ENCODE measurements at places on chromosomes 11 and 22.

DNA sequence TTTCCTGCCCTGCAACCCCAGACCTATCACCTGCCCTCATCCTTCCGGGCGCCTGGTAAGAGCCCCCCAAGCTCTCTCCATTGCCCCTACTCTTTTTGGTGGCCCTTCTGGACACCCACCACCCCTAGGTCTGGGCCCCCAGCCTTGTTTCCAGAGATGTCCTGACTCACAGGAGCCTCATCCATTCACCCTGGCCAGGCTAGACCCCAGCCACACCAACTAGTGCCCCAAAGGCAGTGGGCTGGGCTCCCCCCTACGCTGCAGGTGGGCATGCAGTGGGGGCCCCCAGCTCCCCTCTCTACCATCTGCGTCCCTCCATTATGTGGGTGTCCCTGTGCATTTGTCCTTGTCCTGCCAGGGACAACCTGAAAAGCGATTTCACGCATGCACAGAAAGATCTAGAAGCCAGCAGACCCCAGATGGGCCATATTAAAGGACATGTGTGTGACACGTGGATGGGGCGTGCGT, 1.4 kb downstream of the MRGPRF start:
- no peak for DNase-seq

GRCh38 chr22:40486962-40487602, 116.7 kb downstream of the SGSM3 start:
- no peak for DNase-seq

- no peak for DNase-seq
Observed at GRCh38 chr11:58058276-58059006, 27.7 kb downstream of the OR6Q1 start.

DNA sequence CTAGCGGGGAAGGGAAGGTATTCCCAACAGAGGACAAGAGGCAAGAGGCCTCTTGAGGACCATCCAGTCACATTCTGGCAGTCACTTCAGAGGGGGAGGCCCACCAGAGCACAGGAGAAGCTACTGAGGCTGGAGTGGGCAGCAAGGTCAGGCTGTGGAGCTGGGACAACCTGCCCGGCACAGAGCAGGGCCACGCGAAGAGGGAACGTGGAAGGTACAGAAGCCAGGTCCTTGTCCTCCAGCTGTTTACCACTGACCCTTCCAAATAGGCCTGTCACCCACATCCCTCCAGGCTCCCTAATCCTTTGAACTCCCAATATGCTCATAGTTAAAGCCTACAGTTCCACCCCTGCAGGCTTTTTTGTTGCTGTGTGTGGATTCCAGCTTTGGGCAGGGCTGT, 76.9 kb downstream of the IGLL1 start:
- no peak for DNase-seq

GRCh38 chr22:50311606-50312351, 4.3 kb upstream of the PLXNB2 start:
- no peak for DNase-seq

DNA sequence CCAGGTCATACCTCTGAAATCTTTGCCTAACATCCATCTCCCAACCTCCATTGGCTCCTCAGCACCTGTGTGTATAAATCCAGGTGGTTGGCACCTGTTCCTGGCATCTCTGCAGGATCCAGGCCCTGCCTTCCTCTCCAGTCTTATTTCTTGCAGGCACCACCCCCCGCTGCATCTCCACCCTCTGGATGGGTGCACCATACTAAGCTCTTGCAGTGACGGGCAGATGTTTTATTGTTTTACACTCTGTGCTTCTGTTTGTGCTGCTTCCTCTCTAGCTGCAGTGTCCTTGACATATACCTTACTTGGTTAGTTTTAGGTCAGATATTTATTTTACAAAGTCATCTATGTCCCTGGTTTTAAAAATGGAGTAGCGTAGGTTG, 102.6 kb downstream of the TBC1D22A start:
- DNase-seq = no peak

- peak; percentile 45 for DNase-seq
Observed at GRCh38 chr22:39994041-39994565, 651 bp upstream of the FAM83F start.

GRCh38 chr11:110805756-110806155, 93.5 kb upstream of the ARHGAP20 start:
- DNase-seq = no peak

DNA sequence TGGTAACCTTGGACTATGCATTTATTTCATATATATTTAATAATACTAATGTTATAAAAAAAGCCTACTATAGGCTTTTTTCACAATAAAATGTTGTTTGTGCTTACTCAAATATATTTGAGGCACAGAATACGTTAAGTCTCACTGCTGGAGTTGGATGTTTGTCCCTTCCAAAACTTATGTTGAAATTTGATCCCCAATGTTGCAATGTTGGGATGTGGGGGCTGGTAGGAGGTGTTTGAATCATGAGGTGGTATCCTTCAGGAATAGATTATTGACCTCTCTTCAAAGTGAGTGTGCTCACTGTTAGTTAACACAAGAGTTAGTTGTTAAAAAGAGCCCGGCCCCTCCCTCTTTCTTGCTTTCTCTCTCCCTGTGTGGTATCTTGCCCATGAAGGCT, 1295.9 kb downstream of the JRKL start:
- no peak for DNase-seq

DNA sequence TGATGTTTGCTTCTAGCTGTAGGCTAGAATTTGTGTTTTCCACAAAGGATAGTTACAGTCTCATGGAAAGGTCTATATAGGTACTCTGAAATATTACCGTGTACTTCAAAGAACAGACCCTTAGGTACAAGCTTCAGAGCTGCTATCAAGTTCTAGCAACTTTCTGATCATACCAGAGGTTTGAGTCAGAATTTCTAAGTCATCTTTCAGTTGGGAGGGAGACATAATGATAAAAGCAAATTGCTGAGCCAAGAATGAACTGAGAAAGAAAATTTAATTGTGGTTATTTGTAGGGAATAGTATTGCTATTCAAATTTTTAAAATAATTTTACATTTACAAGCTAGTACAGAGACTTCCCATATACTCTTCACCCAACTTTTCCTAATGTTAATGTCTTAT, 19.9 kb upstream of the ME3 start:
- DNase-seq = no peak

- peak; percentile 60 for DNase-seq
Observed at GRCh38 chr22:25362215-25362882, 142.9 kb downstream of the CRYBB2 start.

- DNase-seq = peak; percentile 46
Observed at GRCh38 chr11:68841718-68842426, at the start of gene CPT1A. Gene CPT1A (minus strand): TSS chr11:68841916. CDS start chr11:68815474, 26,442 bp downstream.

GRCh38 chr22:46233231-46233630, 16.9 kb downstream of the CDPF1 start:
- DNase-seq = no peak

GRCh38 chr22:41532908-41533825, 11.1 kb downstream of the POLR3H start:
- peak; percentile 55 for DNase-seq

- no peak for DNase-seq
Observed at GRCh38 chr11:57315491-57315890, 9.3 kb downstream of the TNKS1BP1 start.
